ENCODE measurements at places on chromosomes 1 and 21. TPM values are rescaled to one million over a fixed set of nuclear protein-coding genes. Genes with fewer than 3 reads are reported as not detected.

The PDZK1IP1 gene
- total RNA-seq: not detected

The GABRD gene
- total RNA-seq: not detected

The PGLYRP4 gene
- total RNA-seq: not detected

The TSSK3 gene
- not detected for total RNA-seq

The CFHR5 gene
- total RNA-seq: not detected

All from IMR-90 (cell line).